ENCODE measurements at places on chromosomes 2 and 18. TPM values are rescaled to one million over a fixed set of nuclear protein-coding genes. Genes with fewer than 3 reads are reported as not detected.

FAM237A gene
- not detected for total RNA-seq

DNA sequence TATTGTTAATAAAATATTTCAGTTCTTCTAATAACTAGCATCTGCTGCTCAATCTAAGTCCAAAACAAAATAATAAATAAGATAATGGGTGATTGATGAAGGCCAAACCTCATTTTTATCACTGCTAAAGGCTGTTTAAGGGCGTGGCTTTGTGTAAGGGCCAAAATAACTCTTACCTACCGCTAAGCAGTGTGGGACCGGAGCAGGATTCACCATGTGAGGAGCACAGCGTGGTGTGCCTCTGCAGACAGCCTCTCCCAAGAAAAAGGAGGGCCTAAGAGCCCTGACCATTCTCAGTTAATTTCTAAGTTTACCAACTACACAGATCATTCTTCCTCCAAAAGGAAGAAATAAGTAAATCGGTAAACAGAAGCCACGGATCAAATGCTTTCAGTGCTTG is 353.7 kb downstream of the ARL6IP6 start:
- H3K36me3 ChIP-seq: no peaks in the 10 kb centered on the region
- no peak overlapping the region for H3K4me3 ChIP-seq
- no peaks in the 10 kb centered on the region for H3K4me1 ChIP-seq
- H3K27me3 ChIP-seq: no peaks in the 10 kb centered on the region
- no peak overlapping the region for H3K27ac ChIP-seq

- no peaks in the 10 kb centered on the region for H3K36me3 ChIP-seq
- no peaks in the 10 kb centered on the region for H3K27me3 ChIP-seq
- H3K4me3 ChIP-seq: no peak overlapping the region
- no peak overlapping the region for H3K27ac ChIP-seq
- peaks cover 4% of the 10 kb centered on the region for H3K4me1 ChIP-seq
These were observed 26.9 kb upstream of the SLC66A3 start for GRCh38 chr2:11128243-11128951.

DNA sequence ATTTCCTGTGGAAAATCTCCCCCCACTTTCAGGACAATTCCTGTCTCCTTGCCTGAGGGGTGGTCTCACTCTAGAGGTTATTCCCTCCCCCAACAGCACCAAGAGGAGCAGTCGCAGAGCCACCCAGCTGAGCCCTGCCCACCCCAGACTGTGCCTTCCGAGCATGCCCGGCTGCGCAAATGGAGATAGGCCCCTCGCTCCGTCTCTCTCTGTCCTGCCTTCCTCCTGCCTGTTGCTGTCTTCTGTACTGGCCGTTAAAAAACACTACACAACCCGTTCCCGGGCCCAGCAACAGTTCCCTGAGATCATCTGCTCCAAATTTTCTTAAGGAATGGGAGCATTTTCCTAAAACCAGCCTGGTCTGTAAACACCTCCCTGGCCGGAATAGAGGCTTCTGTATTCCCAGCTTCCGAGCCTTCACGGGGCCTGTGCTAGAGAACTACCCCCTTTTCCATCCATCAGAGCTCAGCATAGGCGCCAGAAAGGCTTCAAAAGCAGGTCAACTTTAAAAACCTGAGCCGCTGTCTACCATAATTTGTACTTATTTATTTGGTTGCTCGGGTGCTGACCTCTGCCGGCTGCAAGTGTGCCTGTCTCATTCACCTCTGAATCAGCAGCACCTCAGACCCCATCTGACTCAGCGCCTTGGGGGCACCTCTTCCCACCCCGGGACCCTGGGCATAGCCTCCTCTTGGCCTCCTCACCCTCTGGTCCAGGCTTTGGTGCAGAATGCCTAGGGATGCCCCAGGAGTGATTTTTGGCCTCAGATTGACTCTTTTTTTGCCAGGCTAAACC is 159.4 kb downstream of the PXDN start:
- H3K27me3 ChIP-seq: no peaks in the 10 kb centered on the region
- no peak overlapping the region for H3K4me3 ChIP-seq
- DNase-seq: no peak

DNA sequence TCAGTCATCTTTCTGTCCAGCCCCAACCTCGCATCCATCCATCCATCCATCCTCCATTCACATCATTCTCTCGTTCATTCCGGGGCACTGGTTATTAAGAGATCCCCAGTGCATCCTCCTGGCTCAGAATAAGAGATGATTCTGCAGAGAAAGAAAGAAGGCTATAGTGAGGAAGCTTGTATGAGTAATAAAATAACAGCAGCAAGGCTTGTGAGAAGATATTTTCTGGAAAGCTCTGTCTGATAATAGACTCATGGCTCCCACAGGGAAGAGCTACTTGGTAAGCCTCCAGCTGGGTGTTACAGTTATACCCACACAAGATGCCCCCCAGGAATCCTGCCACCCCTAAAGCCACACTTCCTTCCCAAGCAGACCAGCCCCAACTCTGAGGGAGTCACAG is 143.2 kb downstream of the MTCL1 start:
- H3K27me3 ChIP-seq: no peaks in the 10 kb centered on the region
- no peak overlapping the region for H3K27ac ChIP-seq
- H3K4me3 ChIP-seq: no peak overlapping the region
- DNase-seq: no peak
- H3K36me3 ChIP-seq: no peaks in the 10 kb centered on the region

All from Caco-2 (cell line).